ENCODE measurements at places on chromosomes 16 and 17.
A peak's percentile ranks its signal among the peaks of the same experiment; 100 is the strongest.

- no peak for DNase-seq
Measured at GRCh38 chr17:50763716-50764475, 3.4 kb downstream of the ANKRD40CL start.

DNA sequence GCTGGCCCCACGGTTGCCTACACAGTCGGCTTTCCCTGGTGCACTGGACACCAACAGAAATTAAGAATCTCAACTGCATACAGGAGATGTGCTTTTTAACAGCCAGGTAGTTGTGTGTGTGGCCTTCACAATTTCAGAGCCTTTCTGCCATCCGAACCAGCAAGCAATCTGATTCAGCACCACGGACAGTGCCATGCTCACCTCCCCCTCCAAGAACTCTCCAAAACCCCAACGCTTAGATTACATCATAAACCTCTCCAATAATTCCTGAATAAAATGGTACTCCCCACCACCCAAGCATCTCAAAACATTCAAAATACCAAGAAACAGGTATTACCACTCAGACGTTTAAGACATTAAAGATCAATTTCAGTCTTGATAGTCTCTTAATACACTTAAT lies 31.8 kb downstream of the USP7 start:
- peak; percentile 23 for DNase-seq

DNA sequence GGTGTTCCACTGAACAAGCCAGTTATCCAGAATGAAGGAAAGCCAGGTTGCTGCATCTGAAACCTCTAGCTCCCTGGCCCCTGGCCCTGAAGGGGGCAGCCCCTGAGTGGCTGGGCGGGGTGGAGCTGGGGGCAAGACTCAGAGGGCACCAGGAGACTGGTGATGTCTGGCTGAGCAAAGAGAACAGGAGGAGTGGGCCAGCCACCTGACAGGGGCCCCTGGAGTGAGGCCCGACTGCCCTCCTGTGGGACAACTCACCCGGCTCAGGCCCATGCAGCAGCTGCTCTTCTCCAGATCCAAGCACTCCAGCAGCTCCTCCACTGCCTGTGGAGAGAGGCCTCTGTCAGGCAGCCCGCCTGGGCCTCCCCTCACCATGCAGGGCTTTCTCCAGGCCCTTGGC lies 60.4 kb downstream of the PIPOX start:
- DNase-seq, result no peak

DNA sequence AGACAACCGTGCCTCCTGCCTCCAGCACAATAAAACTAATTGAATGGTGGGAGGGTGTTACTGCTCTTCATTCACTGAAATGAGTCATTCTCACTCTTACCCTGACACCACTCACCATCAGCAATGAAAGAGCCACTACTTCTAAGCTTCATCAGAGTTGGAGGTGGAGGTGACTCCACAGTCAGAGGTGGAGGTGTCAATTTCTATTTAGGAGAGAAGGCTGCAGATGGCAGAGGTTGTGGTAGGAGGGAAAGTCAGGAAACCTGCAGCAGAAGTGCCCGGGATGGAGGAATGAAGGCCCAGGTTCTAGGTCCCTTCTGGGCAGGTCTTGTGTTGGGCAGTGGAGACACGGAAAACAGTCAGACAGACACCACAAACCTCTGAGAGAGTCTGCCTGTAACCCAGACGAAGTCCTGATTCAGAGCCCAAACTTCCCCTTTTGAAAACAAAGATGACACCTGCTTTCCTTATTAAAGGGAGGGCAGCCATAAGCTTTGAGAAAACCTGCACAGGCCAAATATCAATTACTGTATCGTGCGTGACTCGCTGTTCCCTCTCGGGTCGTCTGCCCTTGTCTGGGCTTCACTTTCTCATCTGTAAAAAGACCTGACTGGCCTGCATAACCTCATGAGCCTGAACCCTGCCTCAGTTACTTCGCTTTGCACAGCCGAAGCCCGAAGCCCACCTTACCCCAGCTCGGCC lies 668 bp downstream of the ATPAF2 start:
- no peak for DNase-seq

DNA sequence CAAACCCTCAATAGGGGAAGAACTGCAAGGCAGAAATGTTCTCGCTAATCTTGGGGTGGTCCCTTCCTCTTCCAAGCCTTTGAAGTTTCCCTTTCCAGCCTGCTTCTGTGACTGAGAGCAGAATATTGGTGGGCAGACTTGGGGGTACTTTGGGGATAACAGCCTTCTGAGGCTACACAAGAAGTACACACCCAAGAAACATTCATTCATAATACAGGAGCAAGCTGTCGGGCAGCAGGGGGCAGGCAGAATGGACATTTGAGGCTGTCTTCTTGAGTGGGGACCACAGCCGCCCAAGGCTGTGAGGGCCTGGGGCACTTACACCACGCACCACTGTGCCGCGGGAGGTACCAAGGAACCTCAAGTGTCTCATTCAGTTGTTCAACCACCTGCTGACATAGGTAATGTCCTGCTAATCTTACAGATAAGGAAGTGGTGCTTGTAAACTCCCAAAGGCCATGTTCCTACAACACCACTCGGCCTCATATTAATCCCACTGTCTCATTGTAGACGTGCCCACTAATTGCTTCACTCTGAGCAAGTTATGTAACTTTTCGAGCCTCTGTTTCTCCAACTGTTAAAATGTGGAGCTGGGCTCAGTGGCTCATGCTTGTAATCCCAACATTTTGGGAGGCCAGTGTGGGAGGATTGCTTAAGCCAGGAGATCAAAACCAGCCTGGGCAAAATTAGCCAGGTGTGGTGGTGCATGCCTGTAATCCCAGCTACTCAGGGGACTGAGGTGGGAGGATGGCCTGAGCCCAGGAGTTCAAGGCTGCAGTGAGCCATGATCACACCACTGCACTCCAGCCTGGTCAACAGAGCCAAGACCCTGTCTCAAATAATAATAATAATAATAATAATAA lies 2.5 kb upstream of the MRPS23 start:
- DNase-seq, result no peak

- DNase-seq, result no peak
Measured at GRCh38 chr16:31182391-31182790, 2.5 kb downstream of the FUS start.

DNA sequence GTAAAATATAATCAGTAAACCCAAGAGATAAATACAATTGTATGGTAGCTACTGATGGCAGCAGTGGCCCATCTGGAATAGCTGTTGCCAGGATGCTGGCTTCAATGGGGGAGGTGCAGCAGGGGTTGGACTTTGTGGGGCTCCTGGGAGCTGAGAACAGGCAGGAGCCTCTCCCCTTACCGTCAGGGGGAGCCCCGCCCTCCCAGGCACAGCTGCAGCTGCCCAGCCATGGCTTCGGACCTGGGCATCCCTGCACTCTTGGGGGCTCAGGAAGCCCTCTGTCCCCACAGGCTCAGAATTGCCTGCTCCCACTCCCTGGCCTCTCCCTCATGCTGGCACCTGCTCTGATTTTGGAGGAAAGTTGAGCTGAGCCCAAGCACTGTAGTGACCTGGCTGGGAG lies 741.1 kb downstream of the CDH11 start:
- DNase-seq, result no peak

GRCh38 chr17:77459018-77459755 lies 318.4 kb downstream of the SEC14L1 start:
- no peak for DNase-seq

DNA sequence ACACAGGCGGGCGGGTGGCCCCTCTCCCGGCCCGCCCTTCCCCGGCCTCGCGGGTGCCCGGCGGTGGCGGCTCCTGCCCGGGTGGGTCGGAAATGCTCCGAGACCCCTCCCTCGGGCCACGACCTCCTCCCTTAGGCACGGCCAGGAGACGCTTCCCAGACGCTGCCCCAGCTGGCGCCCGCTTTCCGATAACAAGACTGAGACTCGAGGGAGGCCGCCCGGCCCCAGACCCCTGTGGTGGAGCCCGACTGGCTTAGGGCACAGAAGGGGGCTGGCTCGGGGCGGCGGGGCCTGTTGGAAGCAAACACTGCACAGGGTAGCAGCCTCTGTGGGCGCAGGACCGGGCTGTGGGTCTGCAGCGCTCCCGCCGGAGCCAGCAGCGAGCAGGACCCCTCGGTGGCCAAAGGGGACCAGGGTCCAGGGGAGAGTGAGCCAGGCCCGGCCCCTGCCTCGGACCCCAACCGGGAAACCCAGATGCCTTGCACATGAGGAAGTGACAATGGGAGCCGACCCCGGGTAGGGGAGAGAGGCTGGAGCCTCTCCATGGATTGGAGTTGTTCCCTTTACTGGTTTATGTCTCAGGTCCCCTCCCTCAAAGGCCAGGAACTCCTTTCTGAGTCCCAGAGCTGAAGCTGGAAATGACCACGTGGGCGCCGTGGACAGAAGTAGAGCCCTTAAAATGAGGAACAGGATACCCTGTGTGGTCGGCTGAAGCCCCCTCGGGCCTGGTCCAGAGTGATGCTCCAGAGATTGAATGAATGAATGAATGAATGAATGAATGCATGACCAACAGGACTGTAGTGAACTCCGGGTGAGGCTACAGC lies 19.8 kb upstream of the ADCY7 start:
- no peak for DNase-seq

GRCh38 chr17:19309701-19310100 lies 52.8 kb downstream of the B9D1 start:
- DNase-seq, result no peak

GRCh38 chr17:35713069-35713728 lies 18.2 kb upstream of the RASL10B start:
- DNase-seq, result no peak

- no peak for DNase-seq
Measured at GRCh38 chr16:26647870-26648269, 418.9 kb upstream of the C16orf82 start.

DNA sequence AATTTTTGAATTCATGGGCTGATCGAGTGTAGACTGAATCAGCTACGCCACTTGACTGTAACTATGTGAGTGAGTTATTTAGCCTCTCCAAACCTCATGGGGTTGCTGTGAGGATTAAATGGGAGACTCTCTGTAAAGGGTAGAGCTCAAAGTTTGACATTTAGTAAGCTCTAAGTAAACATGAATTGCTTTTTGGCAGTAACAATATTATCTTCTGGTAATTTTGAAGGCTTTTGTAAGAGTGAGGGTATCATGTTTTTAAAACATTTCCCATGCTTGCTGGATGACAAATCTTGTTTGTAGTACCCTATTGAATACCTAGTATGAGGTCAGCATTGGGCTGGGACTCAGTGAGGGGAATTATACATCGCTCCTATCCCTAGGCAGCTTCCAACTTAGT lies 35.3 kb downstream of the MRTFB start:
- no peak for DNase-seq

- no peak for DNase-seq
Measured at GRCh38 chr16:12122202-12122601, 145.7 kb downstream of the SNX29 start.

DNA sequence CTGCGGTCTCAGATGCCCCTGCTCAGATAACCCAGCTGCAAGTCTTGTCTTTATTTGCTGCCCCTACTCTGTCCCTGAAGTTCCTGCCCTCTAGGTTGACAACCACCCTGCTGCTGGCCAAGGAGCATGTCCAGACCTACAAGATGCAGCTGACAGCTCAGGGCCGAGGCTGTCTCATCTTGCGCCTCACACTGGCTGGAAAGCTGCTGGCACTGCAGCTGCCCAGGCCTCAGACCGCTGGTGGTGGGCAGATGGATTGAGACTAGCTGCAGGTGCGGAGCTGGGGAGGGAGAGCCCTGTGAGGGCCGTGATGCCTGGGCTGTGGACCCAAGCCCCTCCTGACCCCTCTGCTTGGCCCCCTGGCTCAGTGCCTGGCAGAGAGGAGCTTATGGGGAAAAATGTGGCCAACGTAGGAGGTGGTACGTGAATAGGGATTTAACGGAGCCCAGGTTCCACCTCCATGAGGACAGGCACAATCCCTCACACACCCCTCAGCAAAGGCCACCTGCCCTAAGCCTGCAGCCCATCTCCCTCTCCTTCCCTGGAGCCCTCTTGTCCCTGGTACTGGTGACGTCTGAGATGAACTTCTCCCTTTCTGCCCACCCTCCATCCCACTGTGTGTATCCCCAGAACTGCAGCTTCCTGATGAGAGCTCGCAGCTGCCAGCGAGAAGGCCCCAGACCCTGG lies 8.3 kb upstream of the GALK1 start:
- no peak for DNase-seq

DNA sequence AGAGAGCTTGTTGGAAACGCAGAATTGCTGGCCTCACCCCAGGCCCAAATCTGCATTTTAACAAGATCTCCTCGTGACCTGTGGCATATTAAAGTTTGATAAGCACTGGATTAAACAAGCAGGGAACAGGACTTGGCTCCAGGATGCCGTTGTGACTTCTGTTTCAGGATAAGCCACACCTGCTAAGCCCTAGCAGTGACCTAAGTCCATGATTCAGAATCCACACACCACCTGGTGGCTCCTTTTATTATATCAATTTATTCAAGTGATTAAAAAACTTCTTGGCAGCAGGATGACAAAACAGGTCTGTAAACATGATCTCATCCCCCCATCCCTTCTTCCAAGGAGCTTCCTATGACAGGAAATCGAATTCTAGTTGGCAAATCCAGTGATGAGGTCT lies 9.1 kb downstream of the NAGPA start:
- DNase-seq, result no peak

DNA sequence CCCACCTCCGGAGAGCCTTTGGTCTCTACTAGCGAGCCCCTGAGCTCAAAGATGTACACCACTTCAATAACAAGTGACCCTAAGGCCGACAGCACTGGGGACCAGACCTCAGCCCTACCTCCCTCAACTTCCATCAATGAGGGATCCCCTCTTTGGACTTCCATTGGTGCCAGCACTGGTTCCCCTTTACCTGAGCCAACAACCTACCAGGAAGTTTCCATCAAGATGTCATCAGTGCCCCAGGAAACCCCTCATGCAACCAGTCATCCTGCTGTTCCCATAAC lies 702 bp downstream of the SPN start:
- no peak for DNase-seq

DNA sequence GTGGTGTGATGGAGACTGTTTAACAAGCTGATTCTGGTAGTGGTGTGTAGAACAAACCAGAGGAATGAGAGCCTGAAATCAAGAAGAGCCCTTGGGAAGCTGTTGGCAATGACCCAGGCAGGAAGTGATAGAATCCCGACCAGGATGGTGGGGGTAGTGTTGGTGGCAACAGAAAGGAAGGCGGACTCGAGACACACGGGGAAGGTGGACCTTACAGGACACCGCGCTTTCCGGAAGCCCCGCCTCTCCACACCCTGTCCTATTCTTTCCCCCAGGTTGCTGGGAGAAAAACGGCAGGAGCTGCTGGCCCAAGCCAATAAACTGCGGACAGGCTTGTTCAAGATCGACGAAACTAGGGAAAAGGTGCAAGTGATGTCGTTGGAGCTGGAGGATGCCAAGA lies 30.0 kb upstream of the KDM6B start:
- DNase-seq, result no peak

All from stimulated activated CD8-positive, alpha-beta memory T cell treated with anti-CD3 and anti-CD28 coated beads, Interleukin-7, amount 100 ng/mL, for 4 hours (primary cell).